Occipital lobe (tissue), 3 donors: ENCODE measurements at places on chromosomes 6 and 20. TPM values are rescaled to one million over a fixed set of nuclear protein-coding genes. Genes with fewer than 3 reads are reported as not detected.

- no peak for DNase-seq
Observed at GRCh38 chr20:33770005-33770404, 38.2 kb downstream of the ZNF341 start.

Gene IFNGR1
- 72.5 TPM for total RNA-seq

DNA sequence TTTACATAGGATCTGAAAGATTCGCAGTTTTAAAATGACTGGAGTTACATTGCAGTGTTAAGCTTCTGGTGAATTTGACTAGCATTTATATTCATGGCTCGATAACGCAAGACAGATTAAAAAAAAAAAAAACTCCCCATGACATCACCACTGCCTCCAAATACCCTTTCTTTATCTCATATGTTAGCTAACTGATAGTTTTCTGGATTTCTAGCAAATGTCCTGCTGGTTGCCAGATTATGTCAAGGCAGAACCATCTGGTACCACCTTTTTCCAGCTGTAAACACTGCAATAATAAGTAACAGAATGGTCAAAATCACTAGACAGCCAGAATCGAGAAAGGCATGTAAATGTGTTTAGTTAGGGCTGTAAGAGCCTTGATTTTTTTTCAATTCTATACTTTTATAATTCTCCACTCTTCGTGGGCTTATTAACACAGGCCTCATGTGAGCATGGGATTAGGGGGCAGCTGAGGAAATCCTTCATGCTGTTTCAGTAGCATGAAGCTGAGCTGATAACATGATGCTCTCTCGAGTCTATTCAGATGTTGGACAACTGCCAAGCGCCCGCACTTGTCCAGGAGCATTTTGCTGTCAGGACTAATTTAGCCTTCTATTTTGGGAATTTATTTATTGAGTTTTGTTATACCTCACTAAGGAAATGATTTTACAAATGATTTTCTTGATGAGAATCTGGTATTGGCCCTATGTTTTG lies 166.0 kb upstream of the SCGN start:
- no peak for DNase-seq

DNA sequence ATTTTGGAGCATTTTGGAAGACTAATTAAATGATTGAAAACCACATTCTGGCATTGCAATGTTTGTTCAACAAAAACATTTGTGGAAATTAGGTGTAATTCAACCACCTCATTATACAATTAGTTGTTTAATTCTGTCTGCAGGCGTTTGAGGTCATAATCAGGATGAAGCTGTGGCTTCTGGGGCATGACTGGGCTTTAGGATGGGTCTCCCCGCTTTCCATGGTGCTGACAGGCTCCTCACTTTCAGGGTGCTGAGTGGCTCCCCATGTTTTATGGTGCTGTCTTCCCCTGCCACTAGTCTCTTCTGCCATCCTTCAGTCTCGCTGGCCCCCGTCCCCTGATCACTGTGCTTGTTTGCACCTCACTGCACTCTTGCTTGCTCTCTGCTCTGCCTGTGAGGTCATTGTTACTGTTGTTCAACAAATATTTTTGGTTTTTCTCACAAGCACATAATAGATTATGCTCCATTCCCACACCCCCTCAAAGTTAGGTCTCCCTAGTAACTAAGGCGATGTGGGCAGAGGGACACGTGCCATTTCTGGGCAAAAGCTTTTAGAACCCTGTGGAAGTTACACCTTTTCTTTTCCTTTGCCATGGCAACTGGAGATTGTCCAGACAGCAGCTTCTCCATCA lies 25.4 kb upstream of the ZNF831 start:
- DNase-seq, result no peak

GRCh38 chr6:36075656-36076055 lies 48.0 kb downstream of the MAPK14 start:
- DNase-seq, result no peak

DNA sequence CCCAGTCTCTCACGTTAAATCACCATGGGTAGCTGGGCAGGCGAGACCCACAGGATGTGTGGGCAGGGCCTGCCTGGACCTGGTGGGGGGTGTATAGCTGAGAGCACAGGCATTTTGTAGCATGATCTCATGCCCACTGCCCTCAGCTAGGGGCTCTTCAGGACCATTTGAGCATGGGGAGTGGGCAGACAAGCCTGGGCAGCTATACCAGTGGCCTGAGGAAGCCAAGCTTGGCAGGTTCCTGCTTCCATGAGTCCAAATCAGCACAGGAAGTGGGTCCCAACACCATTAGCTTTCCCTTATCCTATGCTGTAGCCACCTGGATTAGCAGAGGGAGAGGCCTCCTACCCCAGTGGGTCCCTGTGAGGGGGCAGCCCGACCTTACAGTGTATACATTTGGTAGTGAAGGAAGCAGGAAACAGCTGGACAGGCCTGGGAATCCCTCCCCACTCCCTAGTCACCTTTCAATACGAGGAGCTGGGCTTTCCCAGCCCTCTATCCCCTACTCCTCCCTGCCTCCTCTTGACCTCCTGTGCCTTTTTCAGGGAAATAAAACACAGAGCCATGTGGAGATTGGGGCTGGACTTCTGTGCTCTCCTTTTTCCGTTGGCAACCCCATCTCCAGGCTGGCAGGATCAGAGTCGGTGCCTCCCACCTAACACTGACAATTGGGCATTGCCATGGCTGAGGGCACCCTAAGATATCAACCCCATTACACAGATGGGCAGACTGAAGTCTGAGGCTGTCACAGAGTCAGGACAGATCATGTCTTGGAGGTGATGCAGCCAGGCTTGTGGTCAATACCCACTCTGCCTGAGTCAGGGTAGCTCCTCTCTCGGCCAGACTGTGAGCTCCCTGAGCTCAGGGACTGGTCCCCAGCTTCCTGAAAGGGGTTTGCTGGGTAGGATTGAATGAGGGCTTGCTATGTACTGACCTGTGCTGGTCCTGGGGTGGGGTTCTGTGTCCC lies 59.8 kb downstream of the MRPL14 start:
- no peak for DNase-seq

- no peak for DNase-seq
Observed at GRCh38 chr6:161261325-161261724, 12.5 kb downstream of the AGPAT4 start.

- DNase-seq, result no peak
Observed at GRCh38 chr20:58173930-58174707, 54.3 kb downstream of the ANKRD60 start.

- DNase-seq, result no peak
Observed at GRCh38 chr6:116218172-116218633, 35.7 kb downstream of the TSPYL4 start.

Gene CRYBG1
- total RNA-seq, result 0.31 TPM

GRCh38 chr6:110322151-110322873 lies 35.8 kb downstream of the METTL24 start:
- DNase-seq, result no peak

GRCh38 chr20:38873050-38873581 lies 53.1 kb upstream of the FAM83D start:
- no peak for DNase-seq

GRCh38 chr6:137880746-137881521 lies 13.9 kb downstream of the TNFAIP3 start:
- no peak for DNase-seq

Gene TRIM10
- total RNA-seq, result 0.31 TPM

DNA sequence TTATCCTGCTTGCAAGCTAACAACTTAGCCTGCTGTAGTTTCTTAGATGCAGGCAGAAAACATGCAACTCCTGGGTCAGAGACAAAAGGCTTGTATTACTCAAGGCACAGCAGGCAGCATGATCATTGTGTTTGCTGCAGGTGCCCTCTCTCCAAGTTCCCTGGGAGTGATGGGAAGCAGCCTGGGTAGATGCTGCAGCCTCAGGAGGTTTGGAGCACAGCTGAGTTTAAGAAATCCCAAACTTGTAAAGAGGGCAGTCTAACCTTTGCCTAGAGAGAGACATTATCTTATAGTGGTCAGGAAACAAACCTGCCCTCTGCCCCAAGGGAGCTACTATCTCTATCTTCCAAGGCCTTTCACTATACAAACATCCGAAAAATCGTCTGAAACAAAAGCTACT lies 61.1 kb downstream of the PFDN4 start:
- DNase-seq, result no peak

- DNase-seq, result no peak
Observed at GRCh38 chr20:17533396-17533795, 2.2 kb upstream of the BFSP1 start.

Gene ACTL10
- total RNA-seq, result 1.1 TPM

DNA sequence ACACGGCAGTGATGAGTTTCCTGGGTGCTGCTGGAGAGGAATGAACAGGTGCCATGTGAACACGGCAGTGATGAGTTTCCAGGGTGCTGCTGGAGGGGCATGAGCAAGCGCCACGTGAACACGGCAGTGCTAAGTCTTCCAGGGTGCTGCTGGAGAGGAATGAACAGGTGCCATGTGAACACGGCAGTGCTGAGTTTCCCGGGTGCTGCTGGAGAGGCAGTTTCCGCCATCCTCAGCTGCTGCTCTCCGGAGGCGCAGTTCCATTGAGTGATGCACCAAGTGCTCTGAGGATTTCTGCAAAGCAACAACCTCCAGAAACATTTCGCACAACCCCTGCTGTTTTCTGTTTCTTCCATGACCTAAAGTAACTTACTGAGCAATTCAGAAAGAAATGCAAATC lies 155.4 kb downstream of the SMOC2 start:
- no peak for DNase-seq

- no peak for DNase-seq
Observed at GRCh38 chr6:54058236-54058635, 53.0 kb upstream of the MLIP start.

GRCh38 chr20:63265891-63266515 lies 6.6 kb upstream of the ARFGAP1 start:
- no peak for DNase-seq

GRCh38 chr6:38443352-38444144 lies 196.2 kb downstream of the BTBD9 start:
- no peak for DNase-seq

Gene GTF3C6
- 44.8 TPM for total RNA-seq

Gene HCRTR2
- 14.3 TPM for total RNA-seq

Gene APOBEC2
- 0.62 TPM for total RNA-seq
